Heart right ventricle (tissue), 16 donors: ENCODE measurements at places on chromosomes 6 and 20. TPM values are rescaled to one million over a fixed set of nuclear protein-coding genes. Genes with fewer than 3 reads are reported as not detected.

- no peaks in the 10 kb centered on the region for H3K36me3 ChIP-seq
- H3K4me3 ChIP-seq = no peak overlapping the region
- no peak for DNase-seq
- H3K27me3 ChIP-seq = peaks cover 6% of the 10 kb centered on the region
Measured at GRCh38 chr6:107116931-107117330, 1.6 kb upstream of the BEND3 start.

The GRM1 gene
- 2.7 TPM for total RNA-seq

DNA sequence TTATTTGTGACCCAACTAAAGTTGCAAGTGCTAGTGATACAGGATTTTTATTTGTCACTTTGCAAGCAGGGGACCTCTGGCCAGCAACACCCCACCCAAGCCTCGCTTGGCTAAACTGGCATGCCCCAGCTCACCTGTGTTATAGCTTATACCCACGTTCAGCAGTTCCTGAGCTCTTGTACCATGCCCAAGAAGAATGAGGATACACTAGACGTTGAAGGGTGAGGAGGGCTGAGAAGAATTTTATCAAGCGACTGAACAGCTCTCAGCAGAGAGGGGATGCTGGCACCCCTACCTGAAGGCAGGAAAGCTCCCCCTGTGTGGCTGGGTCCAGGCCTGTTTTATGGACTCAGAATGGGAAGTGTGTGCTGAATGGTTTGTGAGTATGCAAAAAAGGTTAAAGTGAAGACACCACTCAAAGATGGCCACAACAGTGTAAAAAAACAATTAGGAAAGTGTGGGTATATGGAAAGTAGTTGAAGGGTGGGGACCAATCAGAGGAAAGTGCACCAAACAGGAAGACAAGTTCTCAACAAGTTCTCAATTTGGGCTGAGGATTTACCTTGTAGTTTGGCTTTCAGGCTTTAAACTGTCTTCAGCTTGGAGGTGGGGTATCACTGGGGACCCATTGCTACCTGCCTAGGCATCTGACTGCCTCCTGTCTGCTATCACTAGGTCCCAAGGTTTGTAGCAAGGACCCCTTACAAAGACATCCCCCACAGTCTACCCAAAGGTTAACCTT, 15.0 kb downstream of the BTN2A1 start:
- DNase-seq = no peak
- peaks cover 15% of the 10 kb centered on the region for H3K4me1 ChIP-seq
- no peaks in the 10 kb centered on the region for H3K36me3 ChIP-seq
- no peaks in the 10 kb centered on the region for H3K27me3 ChIP-seq
- H3K27ac ChIP-seq = peak overlapping the region; percentile 95
- H3K4me3 ChIP-seq = no peak overlapping the region

DNA sequence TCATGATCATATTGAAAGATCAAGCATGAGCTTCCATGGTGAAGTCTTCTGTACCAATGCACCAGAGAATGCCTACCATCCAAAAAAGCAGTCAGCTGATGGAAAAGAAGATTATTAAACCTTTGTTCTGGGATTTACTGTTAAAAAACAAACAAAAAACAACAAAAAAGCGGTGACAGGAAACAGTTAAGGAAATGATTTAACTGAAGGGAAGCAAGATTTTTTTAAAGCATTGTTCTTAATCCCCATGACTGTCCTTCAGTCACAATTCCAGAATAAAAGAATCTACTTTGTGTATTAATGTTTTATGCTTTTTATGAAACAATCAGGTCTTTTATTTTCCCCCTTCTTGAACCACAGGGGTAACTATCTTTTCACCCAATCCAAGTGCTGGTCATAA, 23.9 kb downstream of the FAM162B start:
- H3K27me3 ChIP-seq = no peaks in the 10 kb centered on the region
- no peaks in the 10 kb centered on the region for H3K36me3 ChIP-seq
- DNase-seq = no peak
- H3K4me1 ChIP-seq = no peaks in the 10 kb centered on the region
- H3K4me3 ChIP-seq = no peak overlapping the region

The CDS2 gene
- total RNA-seq = 100 TPM

The SAMHD1 gene
- 14.0 TPM for total RNA-seq

DNA sequence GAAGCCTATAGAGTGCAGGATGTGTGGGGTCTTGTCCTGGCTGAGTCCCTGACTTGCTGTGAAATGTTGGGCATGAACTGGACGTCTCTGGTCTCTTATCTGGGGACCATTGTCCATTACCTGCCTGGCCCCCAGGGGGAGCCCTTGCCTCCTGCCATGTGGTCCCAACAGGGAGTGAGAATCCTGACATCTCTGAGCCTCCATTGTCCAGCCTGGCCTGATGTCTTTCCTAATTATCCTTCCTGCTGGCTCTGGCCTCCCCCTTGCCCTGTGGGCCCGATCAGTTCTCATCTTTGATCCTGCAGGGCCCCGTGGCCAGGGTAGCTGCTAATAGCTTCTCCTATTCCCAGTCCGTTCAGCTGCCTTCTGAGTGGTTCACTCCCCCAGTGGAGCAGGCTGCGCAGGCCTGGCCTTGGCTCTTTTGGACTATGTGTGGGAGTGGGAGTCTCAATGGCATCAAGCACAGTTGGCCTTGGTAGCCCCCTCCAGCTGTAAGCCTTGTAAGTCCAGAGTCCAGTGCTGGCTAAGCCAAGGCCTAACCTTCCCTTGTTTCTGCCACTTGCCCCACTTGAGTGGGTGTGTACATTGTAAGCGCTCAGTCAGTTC, 77.9 kb upstream of the RALY start:
- no peaks in the 10 kb centered on the region for H3K4me1 ChIP-seq
- no peaks in the 10 kb centered on the region for H3K27me3 ChIP-seq
- no peak overlapping the region for H3K27ac ChIP-seq

DNA sequence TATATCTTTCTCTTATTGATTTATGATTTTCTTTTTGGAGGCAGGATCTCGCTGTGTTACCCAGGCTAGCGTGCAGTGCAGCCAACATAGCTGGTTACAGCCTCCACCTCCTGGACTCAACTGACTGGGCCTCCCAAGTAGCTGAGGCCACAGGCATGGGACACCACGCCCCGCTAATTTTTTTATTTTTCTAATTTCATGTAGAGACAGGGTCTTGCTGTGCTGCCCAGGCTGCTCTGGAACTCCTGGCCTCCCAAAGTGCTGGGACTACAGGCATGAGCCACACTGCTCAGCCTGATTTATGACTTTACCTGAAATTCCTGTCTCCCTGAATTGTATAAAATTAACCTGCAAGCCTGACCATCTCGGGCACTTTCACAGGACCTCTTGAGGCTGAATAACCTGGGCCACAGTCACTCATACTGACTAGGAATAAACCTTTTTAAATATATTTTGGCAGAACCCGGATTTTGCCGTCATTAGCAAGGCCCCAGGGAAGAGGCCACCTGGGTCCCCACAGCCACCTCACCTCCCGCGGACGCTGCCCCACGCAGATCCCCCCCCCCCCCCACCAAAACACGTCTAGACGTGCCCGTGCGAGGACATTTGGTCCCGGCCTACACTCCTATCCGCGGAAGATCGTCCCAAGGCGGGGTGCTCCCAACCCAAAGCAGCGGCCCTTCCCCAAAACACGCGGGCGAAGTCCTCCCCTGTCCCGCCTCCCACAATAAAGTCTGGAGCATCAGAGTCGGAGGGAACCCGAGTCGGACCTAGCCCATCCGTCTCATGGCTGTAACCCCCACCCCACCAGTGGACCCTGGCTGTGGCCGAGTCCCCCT, 902 bp downstream of the ZNF337 start:
- H3K36me3 ChIP-seq = no peaks in the 10 kb centered on the region
- peaks cover 18% of the 10 kb centered on the region for H3K4me1 ChIP-seq
- no peaks in the 10 kb centered on the region for H3K27me3 ChIP-seq
- H3K4me3 ChIP-seq = peak overlapping the region; percentile 96
- DNase-seq = peak; percentile 30
- H3K27ac ChIP-seq = peak overlapping the region; percentile 92

DNA sequence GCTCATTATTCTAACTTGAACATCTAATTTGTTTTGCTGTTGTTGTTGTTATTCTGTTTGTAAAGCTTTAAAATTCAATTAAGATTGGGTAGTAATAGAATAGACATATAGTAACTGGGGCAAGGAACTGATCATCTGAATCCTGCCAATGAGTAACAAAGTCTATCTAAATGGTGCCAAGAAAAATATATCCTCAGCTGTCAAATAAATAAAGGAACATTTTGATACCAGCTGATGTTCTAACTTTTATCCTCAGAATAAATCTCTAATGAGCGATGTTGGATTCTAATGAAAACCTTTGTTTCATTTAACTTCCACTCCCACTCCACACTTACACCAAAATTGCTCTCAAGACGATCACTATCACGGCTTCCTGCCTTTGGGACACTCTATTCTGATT, 210.9 kb downstream of the TINAG start:
- H3K27ac ChIP-seq = no peak overlapping the region
- H3K4me1 ChIP-seq = no peaks in the 10 kb centered on the region
- H3K36me3 ChIP-seq = no peaks in the 10 kb centered on the region
- DNase-seq = no peak
- no peaks in the 10 kb centered on the region for H3K27me3 ChIP-seq
- H3K4me3 ChIP-seq = no peak overlapping the region

GRCh38 chr6:31952140-31952805, 6.4 kb downstream of the CFB start:
- peaks cover 2% of the 10 kb centered on the region for H3K4me1 ChIP-seq
- DNase-seq = no peak
- no peak overlapping the region for H3K4me3 ChIP-seq
- peak overlapping the region; percentile 11 for H3K27ac ChIP-seq
- no peaks in the 10 kb centered on the region for H3K27me3 ChIP-seq
- H3K36me3 ChIP-seq = peaks cover 66% of the 10 kb centered on the region

- no peaks in the 10 kb centered on the region for H3K36me3 ChIP-seq
- no peak overlapping the region for H3K4me3 ChIP-seq
- no peaks in the 10 kb centered on the region for H3K27me3 ChIP-seq
- H3K4me1 ChIP-seq = peaks cover 63% of the 10 kb centered on the region
- peak overlapping the region; percentile 19 for H3K27ac ChIP-seq
Measured at GRCh38 chr6:155272353-155273232, 8.8 kb downstream of the CLDN20 start.

The SYTL3 gene
- 7.0 TPM for total RNA-seq

GRCh38 chr6:167756597-167756996, 70.1 kb upstream of the AFDN start:
- no peak for DNase-seq
- no peaks in the 10 kb centered on the region for H3K27me3 ChIP-seq

DNA sequence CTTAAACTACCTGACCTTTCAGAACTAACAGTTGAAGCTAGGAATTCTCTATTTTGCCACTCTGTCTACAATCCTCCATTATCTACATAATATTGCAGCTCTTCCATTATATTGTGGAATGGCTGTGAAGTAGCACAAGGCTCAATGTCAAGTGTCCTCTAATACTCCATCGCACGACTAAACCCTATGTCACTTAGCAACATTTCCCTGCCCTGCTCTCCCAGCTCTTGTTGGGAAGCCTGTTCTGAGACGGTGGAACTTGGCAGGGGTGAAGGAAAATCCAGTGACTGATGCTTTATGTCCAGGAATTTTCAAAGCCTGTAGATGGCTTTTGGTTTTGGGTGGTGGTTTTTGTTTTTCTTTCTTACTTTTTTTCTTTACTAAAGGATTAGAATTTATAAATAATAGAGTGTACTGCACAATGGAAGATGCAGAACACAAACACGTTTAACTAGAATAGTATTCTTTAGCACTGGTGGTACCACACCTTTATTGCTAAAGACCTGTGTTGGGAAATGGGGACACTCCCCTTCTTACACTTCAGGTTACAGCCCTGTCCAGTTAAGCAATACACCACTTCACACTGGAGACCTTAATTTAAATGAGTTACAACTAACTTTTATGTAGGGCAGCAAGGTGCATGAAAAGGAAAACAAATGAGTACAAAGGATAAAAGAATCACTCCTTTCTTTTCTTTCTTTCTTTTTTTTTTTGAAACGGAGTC, 20.7 kb upstream of the AMD1 start:
- H3K27ac ChIP-seq = no peak overlapping the region
- no peaks in the 10 kb centered on the region for H3K36me3 ChIP-seq
- no peak for DNase-seq
- no peak overlapping the region for H3K4me3 ChIP-seq
- H3K27me3 ChIP-seq = no peaks in the 10 kb centered on the region

The MMP24 gene
- total RNA-seq = 1.2 TPM

DNA sequence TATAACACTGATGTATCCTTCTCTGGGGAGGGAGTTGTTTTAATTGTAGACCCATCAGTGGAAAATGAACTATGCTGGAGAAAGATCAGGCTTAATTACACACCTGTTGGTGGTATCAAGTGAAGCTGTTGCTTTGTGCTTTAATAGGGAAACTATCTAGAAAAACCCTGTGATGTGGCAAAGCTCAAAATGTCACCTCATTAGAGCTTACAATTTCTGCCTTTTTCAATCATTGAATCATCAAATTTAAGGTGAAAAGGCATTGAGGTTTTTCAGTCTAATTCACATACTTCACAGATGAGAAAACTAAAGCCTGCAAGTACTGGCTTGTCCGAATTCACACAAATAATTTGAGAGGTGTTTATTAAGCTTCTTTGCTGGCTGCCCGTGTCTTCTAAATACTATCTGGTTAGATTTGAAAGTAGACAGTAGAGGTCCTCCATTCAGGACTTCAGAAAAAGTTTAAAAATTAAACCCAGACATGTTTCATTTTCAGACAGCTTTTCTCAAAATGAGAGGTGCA, 143.3 kb upstream of the MAP3K7 start:
- H3K27ac ChIP-seq = no peak overlapping the region
- no peaks in the 10 kb centered on the region for H3K36me3 ChIP-seq
- no peak overlapping the region for H3K4me3 ChIP-seq
- H3K27me3 ChIP-seq = no peaks in the 10 kb centered on the region
- no peaks in the 10 kb centered on the region for H3K4me1 ChIP-seq

DNA sequence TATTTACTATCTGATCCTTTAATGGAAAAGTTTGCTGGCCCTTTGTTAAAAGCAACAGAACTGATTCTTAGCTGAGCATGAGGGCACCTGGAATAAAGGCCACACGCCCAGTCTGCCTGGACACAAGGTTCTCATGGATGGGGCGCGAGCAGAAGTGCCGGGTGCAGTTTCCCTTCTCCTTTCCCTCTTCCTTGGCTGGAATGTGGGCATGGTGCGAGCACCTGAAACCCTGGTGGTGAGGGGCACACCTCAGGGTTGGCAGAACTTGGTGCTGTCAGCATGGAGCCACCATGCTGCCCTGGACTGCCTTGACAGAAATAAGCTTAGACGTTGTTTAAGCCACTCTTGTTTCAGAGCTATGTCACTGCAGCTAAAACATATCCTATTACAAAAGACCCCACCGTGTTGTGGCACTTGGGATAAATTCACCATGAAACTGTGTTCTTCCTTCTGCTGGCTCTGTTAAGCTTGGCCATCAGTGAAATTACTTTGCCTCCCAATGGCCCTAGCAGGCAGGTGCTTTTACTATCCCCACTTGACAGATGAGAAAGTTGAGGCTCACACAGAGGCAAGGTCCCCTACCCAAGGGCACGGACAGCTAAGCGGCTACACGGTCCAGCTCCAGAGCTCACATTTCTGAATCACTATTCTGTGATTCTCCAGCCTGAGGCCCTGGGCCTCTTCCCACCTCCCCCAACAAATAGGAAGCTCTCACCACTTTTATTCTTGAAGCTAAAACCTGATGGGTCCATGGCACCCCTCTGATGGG, 115.9 kb downstream of the PREX1 start:
- no peak overlapping the region for H3K4me3 ChIP-seq
- peaks cover 16% of the 10 kb centered on the region for H3K36me3 ChIP-seq
- H3K27ac ChIP-seq = no peak overlapping the region
